GM04503 (cell line): ENCODE measurements at places on chromosomes 16 and 17.
A peak's percentile ranks its signal among the peaks of the same experiment; 100 is the strongest.

DNA sequence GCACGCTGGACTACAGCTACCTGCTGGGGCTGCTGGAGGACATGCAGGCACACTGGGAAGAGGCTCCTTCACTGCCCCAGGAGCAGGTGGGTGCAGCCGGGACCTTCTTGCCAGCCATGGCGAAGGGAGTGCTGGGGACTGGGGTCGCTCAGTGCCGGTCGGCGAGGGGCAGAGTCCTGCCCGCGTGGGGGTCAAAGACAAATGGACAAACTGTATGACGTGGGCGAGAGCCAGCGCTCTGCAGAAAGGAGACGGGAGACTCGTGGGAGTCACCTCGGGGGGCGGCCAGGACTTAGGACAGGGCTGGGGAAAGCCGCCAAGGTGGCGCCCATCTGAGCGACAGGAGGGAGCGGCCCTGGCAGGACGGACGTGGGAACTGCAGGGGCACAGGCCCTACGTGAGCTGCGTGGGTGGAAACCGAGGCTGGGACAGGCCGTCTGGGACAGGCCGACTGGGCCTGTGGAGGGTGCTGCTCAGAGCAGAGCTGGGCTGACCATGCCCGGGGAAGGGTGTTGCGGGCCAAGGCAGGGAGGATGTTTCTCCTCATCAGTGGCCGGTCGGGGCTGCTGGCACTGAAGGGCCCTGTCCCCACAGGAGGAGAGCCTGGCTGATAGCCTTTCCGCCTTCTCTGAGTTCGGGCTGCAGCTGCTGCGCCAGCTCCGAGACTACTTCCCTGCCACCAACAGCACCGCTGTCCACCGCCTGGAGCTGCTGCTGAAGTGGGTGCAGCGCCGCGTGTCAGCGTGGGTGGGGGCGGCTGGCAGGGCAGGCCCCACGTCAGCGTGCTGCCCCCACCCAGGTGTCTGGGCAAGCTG is 8.0 kb downstream of the TSR3 start:
- no peak for DNase-seq

DNA sequence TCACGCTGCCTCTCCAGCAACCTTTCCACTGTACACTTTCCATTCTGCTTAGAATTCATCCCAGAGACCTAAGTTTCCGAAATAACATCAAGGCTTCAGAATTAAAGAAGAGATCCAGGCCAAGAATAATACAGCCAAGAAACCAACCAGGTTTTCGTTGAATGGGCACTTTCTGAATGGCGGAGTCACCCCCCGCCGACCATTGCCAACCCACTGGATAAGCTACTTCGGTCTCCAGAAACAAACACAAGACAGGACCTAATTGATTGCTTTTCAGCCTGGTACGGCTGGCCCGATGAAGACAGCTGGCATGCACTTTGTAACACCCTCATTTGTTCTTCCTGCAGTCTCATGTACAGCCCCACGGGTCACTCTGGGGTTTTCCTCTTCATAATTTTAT is 308.1 kb upstream of the ZFHX3 start:
- DNase-seq, result no peak

DNA sequence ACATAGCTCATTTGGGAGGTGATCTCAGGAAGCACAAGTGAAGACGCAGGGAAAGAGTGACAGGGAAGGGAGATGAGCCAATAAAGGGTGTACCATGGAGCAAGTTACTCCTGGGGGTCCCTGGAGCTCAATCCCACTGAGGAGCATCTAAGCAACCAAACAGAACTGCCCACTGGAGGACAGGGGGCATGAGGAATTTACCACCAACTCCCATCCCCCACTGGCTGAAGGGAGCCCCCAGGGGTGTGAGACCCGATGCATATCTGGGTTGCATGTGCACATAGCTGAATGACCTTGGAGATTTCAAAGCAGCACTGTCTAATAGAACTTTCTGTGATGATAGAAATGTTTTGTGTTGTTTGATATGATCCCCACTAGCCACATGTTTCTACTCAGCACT is 29.6 kb downstream of the C16orf82 start:
- DNase-seq, result no peak

GRCh38 chr16:51591480-51591879 is 440.4 kb upstream of the SALL1 start:
- no peak for DNase-seq

GRCh38 chr17:69575346-69575761 is 160.9 kb downstream of the MAP2K6 start:
- DNase-seq, result peak; percentile 62

- DNase-seq, result no peak
Observed at GRCh38 chr17:46771561-46772474, 46.7 kb downstream of the WNT3 start.

DNA sequence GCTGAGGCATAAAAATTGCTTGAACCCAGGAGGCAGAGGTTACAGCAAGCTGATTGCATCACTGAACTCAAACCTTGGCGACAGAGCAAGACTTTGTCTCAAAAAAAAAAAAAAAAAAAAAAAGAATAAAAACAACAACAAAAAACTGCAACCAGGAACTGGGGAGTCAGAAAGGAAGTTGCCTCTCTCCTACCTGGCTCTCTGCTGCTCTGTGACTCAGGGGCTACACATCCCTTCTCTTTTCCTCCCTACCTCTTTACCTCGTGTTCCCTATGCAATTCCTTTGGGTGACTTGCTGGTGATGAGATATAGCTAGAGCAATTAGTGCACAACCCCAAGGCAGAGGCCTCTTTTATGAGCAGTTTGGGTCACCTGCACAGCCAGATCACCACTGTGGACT is 95.9 kb downstream of the ABCC1 start:
- no peak for DNase-seq

- DNase-seq, result no peak
Observed at GRCh38 chr17:77233635-77234334, 93.0 kb downstream of the SEC14L1 start.

DNA sequence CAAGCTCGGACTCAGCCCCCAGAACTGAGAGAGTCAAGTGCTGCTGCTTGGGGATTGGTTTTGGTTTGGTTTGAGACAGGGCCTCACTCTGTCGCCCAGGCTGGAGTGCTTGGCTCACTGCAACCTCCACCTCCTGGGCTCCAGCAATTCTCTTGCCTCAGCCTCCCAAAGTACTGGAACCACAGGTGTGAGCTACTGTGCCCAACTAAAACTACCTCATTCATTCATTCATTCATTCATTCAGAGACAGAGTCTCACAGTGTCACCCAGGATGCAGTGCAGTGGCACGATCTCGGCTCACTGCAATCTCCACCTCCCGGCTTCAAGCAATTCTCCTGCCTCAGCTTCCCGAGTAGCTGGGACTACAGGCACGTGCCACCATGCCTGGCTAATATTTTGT is 24.7 kb downstream of the UNKL start:
- DNase-seq, result no peak

DNA sequence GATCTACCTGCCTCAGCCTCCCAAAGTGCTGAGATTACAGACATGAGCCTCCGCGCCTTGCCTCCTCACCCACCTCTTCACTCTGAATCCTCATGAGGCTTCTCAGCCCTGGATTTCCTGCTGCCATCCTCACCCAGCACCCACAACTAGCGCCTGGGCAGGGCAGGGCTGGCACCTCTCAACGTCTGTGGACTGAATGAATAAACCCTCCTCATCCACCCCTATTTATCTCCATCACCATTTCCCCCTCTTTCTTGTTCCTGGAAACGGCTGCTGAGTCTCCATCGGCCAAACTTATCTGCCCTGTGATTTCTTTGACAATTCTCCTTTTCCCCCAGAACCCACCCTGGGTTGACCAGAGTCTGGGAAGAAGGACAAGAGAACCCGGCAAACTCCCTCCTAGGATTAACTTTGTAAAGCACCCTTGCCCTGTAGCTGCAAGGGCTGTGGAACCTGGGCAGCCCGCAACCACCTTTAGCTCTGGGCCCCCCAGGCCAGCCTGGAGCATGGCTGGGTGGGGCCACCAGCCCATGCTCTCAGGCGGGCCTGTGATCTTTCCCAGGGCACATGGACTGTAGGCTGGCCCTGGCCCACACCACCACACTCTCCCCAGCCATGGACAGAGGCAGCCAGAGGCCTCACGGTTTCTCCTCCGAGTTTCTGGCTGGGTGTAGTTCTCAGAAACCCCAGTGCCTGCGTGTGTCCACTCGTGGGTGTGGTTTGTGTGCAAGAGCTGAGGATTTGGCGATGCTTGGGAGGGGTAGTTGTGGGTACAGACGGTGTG is 2.4 kb downstream of the SPN start:
- DNase-seq, result no peak

DNA sequence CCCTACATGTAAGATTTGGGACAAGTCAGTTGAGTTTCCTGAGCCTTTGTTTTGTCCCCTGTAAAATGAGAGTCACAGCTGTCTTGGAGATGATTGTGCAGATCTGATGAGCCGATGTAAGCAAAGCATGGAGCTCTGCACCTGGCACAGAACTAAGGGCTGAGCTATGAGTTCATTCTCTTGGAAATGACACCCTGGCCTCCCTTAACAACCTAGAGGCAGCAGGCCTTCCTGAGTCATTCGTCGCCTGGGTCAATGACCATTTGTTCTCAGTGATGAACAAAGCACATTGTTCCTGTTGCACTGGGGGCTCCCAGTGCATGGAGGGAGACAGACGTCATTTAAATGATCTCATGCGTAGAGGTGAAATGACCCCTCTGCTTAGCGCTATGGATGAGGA is 62.8 kb upstream of the GCSH start:
- no peak for DNase-seq

DNA sequence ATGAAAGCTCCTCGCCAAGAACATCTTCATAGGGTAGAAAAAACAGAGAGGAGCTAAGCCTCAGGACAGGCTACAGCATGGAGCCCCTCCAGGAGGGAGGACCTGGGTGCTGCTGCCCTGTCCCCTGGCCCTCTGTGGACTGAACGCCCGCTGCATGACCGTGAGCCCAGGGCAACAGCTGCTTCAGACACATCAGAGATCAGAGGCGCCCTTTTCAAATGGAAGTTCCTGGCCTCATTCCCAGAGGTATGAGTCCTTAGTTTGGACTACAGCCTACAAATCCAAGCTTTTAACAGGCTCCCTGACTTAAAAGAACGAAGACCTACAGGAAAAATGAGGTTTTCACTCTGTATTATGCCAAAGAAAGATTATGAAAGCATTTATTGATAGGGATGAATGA is 48.5 kb downstream of the ZNF18 start:
- peak; percentile 29 for DNase-seq

- DNase-seq, result no peak
Observed at GRCh38 chr16:67723911-67724305, 4.8 kb upstream of the GFOD2 start.

GRCh38 chr16:81971853-81972252 is 39.4 kb downstream of the SDR42E1 start:
- DNase-seq, result no peak

GRCh38 chr16:59330019-59330670 is 596.0 kb upstream of the GOT2 start:
- peak; percentile 9 for DNase-seq

DNA sequence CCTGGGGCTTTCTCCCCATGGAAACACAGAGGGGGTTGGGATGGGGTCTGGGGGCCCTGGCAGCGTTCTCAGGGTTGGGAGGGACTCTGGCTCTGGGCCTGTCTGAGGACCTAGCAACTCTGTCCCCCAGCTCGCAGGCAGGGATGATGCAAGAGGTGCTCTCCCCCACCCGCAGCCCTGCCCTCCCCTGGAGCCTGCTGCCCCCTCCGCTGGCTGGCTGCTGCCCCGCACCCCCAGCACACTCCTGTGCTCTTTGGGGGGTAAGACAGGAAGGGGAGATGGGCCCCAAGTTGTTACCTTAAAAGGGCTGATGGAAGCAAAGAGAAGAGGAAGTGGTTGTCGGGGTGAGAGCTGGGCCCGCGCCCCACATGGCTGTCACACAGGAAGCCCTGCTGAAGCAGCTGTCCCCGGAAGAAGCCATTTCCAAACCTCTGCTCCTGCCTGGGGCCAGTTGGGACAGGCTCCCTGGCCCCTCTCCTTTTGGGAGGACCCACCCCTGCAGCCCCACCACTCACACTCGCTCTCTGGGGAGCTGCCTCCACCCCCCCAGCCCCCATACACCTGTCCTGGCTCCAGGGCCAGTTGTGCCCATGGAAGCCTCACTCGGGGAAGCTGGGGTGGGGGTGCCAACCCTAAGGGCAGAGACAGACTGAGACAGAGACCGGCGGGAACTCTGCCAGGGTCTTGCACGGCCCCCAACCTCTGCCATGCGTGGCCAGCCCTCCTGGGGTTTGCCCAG is 2.5 kb downstream of the CORO1A start:
- no peak for DNase-seq

DNA sequence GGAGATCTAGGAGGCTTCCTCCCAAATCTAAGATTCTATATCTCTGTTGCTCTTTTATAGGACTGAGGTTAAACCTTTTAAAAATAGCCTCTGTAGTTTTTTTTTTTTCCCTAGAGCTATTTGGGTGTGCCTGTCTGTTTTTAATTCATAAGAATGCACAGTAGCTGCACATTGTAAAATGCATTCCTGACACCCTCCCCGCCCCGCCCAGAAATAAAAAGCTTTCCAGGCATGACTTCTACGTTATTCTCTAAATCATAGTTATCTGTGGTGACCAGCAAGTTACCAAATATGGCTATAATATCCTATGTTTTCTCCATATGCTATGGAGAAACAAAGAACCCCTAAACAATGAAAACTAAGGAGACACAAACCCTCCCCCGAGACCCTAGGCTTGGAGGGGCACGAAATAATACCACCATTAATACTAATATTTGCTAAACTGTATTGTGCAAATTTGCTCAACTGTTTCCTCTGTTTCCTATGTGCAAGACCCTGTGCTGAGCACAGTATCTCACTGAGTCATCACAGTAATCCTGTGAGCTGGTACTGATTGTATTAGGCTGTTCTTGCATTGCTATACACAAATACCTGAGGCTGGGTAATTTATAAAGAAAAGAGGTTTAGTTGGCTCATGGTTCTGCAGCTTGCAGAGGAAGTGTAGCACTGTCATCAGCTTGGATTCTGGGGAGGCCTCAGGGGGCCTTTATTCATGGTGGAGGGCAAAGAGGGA is 388.3 kb downstream of the CA10 start:
- no peak for DNase-seq

- DNase-seq, result no peak
Observed at GRCh38 chr17:1294157-1294717, 14.8 kb downstream of the TRARG1 start.

DNA sequence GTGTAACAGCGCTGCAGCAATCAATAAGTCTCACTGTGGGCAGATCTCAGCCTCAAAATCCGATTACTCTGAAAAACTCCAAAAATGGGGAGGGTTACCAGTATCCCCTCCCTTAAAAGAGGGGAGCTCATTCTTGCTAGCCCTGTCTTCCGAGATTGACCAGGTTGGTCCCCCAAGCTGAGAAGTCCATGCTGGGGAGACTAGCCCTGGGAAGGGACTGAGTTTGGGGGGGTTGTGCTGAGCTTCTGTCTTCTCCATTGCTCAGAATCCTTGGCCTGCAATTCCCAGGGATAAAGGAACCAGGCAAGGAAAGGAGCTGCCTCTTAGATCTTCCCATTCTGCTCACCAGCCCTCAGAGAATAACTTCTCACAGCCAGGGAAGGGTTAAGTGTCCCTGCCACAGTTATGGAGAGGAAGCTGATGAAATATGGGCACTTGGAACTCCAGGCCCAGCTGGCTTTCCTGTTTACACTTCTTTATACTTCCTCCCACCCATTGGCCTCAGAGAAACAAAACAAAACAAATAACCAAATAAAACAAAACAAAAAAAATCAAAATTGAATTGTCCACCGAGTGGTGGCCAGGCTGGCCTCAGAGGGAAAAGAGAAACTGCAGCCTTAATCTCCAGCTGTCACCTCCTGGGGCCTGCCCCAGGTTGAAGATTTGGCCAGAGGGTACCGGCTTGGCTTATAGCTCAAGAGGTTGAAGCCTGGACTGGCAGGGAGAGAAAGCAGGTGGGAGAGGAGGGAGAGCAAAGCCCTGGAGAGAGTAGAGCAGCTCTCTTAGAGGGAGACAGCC is 2.6 kb downstream of the HOXB3 start:
- no peak for DNase-seq
